AG04449 (cell line): ENCODE measurements at places on chromosomes 7 and 10.

DNA sequence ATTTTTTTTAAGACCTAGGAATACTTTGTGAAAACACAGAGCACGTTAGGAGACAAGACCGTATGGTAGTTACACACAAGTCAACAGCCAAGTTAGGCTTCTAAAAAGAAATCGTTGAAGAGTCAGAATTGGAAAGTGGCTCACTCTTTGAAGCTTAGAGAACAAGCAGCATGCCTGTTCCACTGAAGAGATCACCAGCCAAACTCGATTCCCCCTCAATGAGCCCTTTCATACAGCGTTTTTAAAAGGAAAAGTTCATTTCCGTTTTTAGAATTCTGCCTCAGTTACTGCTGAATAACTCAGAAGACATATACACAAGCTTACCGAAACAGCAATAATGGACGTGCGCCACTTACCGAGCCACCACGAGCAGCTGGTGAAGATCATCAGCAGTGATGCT, 41.0 kb downstream of the MCMBP start:
- DNase-seq = no peak

DNA sequence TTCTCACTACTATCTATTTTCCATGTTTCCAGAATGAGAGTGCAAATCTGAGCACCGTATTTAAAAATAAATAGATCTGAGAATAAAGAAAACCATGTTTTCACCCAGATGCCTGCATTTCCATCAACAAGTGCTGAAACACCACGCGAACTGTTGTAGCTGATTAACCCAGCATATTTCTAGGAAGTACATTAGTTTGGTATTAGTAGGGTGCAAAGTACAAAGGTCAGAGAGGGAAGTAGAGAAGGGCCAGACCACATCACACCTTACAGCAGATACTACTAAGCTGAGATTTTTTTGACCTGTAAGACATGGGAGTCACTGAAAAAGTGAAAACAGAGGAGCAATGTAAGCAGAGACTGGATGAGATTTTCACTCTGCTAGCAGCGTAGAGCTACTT, 181.3 kb downstream of the IMMP2L start:
- no peak for DNase-seq

GRCh38 chr10:70518695-70519094, 40.1 kb downstream of the PALD1 start:
- DNase-seq = peak; percentile 10

- DNase-seq = no peak
Observed at GRCh38 chr7:150946421-150947240, 31.5 kb downstream of the KCNH2 start.

- DNase-seq = no peak
Observed at GRCh38 chr7:47866120-47866519, 82.1 kb downstream of the PKD1L1 start.

DNA sequence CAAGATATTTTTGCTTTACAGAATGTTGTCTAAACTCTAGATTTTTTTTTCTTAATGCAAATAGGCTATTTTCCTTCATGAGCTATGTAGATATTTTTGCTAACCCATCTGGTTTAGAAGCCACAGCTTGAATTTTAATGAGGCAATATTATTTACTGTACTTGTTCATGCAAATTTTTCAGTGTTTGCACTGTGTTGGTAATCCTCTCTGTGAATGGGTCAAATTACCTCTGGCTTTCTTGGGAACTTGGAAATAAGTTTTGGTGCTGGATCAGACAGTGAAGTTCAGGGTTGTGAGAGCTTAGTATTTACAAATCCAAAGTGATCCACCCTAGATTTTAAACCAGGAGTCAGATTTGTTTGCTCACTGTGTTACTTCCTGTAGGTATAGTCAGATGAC, 686.9 kb downstream of the NXPH1 start:
- no peak for DNase-seq

GRCh38 chr10:76354212-76354738, 922.9 kb downstream of the LRMDA start:
- no peak for DNase-seq

- no peak for DNase-seq
Observed at GRCh38 chr7:155962191-155962967, 150.1 kb upstream of the SHH start.

DNA sequence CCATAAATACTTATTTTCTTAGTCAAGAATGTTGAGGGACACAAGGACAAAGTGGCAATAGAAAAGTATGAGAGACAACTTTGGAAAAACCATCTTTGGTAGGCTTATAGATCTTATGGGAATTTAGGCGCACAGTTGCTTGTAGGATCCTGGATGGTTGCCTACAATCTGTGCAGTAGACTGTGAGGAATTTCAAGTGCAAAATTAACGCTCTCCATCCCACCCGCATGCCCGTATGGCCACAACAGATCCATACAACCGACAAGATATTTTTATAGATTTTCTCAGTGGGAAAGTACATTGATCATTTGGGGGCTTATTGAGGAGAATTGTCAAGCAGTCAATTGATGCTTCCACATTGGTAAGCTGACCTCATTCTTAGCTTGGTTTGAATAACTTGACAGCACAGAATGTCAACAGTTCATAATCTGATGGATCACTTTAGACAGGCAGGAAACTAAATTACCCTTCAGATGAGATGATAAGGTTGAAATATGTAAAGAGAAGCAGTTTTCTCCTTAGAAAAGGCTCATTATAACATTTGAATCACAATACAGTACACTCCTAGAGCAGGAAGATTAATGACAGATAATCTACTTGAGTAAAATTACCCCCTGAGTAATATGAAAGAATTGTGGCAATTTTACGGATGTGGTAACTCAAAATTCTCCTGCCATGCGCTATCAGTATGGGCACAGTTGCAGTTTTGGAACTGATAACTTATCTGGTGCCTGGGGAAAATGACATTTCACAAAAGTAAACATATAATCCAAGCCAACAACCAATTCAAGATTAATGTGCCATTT, 479.7 kb downstream of the KIF20B start:
- DNase-seq = no peak

- no peak for DNase-seq
Observed at GRCh38 chr10:102799691-102800471, 37.3 kb downstream of the CYP17A1 start.
